ENCODE measurements at places on chromosomes 11 and 22.

DNA sequence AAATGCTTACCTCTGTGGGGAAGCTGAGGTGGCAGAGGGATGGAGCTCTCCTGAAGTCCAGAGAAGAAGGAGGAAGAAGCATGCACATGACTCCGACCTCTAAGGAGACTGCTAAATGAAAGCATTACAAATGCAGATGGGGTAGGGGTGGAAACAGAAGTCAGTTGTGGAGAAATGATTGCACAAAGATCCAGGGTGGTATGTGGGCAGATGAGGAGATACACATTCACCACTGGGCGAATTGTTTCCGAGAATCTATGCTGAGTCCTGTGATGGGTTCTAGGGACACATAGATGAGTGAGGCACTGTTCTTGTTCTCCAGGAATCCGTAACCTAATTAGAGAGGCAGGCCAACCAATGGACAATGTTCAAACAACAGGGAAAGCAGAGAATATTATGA, 188.9 kb upstream of the ZBED5 start:
- DNase-seq, result no peak

- DNase-seq, result no peak
These were observed 3.2 kb downstream of the TAF6L start for GRCh38 chr11:62774407-62774806.

DNA sequence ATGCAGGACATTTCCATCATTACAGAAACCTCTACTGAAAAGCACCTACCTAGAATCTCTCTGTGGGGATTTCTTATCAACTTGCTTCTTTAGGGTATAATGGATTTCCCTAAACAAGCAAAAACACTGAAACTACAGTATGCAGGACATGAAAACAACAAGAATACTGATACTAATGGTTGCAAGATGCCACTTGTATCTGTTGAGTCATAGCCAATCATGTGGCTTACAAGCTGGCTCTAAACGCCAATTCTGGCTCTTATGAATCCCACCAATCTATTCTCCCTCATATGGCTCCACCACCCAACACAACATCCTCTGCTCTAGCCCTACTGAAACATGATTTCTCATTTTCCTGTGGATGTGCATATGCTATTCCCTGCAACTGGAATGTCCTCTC, 22.6 kb downstream of the TENM4 start:
- DNase-seq, result no peak

DNA sequence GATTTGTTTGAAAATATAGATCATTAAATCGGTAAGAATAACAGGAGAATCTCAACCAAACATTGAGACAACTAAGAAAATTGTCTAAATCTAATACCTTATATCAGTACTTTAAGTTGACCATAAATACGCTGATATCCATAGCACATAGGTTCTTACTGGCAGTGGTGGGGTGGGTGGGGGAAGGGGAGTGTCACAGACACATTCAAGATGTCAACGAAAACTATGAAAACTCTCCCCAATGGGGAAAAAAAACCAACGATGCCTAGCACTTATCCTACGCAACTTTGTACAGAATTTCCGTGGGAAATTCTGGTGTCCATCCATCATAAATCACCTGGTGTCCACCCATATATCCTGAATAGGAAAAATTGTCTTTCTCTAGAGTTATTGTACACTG, 6.2 kb downstream of the GRAP2 start:
- no peak for DNase-seq
